Cardiac septum (tissue), 1 donor: ENCODE measurements at places on chromosomes 3 and 15. TPM values are rescaled to one million over a fixed set of nuclear protein-coding genes. Genes with fewer than 3 reads are reported as not detected.
A peak's percentile ranks its signal among the peaks of the same experiment; 100 is the strongest.

Gene LXN
- 3.8 TPM for total RNA-seq

DNA sequence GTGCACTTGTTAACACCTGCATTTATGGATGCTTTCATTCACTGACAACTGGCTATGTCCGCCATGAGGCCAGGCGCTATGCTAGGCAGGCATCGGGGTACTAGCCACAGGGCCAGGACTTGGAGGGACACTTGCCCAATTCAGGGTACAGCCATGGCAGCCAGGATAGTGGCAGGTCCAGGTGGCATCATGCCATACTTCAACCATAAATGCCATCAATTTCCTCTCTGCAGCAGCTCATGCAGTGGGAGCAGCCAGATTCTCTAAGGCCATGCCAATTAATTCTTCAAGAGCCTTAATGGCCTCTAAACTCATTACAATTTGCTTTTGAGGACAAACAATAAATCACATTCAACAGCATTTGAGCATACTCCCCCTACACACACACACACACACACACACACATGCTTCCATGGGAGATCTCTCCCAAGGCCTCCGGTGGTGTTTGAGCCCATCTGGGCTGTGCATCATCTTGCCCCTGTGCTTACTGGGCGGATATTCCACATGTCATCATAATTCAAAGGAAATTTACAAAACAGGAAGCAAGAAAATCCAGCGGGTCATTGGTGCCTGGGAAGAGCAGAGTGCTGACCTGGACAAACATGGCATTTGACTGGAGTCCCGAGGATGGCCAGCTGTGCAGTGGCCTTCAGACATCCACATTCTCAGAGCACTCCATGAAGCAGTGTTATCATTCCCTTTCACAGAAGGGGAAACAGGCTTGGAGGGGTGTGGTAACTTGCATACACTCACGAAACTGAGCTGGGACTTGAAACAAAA is 109.1 kb downstream of the IQSEC1 start:
- DNase-seq, result no peak

Gene CMTM7
- 4.0 TPM for total RNA-seq

DNA sequence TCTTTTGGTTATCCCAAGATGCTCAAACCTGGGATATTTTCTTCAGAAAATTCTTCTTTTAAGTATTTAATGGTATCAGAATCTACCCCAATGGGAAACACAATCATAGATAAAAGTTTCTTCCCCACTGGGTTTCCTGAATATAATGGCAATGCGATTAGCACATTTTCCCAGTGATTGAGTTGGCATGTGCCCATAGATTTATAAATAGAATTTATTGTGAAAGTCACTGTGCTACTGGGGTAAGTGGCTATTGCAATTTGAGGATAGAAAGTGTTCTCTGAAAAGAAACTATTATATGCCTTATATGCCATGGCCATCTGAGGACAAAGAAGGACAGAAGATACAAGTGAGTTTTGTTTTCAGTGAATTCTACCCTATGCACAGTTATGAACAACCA is 99.0 kb upstream of the RBMS3 start:
- no peak for DNase-seq

Gene CCDC9B
- 178 TPM for total RNA-seq

- DNase-seq, result no peak
These were observed 35.1 kb downstream of the SLC25A26 start for GRCh38 chr3:66255865-66256264.

Gene SUSD5
- 0.78 TPM for total RNA-seq

Gene LRTM1
- total RNA-seq, result not detected

GRCh38 chr3:191331388-191331787 is 1.1 kb upstream of the UTS2B start:
- DNase-seq, result no peak

DNA sequence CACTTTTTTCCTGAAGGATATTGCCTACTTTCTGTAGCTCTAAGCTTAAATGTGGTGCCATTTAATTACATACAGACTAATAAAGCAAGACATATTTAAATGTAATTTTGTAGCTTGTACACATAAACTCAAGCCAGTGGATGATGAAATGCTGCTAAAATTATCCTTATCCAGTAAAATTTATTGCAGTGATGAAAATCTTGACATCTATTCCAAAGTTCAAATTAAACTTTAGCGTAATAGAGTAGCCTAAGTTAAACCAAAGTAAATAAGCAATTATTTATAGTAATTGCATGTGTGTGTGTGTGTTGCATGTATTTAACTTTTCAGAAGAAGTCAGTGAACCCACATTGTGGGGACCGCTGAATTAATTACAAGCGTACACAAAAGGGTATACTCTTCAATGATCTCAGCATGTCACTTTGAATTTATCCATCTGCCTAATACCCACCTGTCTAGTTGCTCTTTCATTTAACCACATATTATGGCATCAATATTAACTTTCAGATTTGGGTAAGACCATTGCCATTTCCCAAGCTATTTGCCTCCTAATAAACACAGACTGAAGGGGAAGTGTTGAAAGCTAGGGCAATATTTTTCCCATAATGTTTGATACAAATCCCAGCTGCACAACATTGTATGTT is 85.0 kb downstream of the MECOM start:
- no peak for DNase-seq

Gene RFX7
- total RNA-seq, result 10.1 TPM

DNA sequence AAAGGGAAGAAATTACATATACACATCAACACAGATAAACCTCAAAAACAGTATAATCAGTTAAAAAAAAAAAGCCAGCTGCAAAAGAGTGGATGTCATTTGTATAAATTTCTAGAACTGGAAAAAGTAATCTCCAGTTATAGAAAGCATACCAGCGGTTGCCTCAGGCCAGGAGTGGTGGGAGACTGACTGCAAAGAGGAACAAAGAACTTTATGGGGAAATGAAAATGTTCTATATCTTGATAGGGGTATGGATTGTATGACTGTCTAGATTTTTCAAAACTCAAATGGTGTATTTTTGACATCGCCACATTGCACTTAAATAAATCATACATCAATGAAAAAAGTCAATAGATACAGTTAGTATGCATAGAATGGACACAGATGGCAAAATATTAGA is 241.6 kb downstream of the SCAPER start:
- DNase-seq, result no peak

- DNase-seq, result no peak
These were observed 15.9 kb downstream of the LMCD1 start for GRCh38 chr3:8517487-8517886.

DNA sequence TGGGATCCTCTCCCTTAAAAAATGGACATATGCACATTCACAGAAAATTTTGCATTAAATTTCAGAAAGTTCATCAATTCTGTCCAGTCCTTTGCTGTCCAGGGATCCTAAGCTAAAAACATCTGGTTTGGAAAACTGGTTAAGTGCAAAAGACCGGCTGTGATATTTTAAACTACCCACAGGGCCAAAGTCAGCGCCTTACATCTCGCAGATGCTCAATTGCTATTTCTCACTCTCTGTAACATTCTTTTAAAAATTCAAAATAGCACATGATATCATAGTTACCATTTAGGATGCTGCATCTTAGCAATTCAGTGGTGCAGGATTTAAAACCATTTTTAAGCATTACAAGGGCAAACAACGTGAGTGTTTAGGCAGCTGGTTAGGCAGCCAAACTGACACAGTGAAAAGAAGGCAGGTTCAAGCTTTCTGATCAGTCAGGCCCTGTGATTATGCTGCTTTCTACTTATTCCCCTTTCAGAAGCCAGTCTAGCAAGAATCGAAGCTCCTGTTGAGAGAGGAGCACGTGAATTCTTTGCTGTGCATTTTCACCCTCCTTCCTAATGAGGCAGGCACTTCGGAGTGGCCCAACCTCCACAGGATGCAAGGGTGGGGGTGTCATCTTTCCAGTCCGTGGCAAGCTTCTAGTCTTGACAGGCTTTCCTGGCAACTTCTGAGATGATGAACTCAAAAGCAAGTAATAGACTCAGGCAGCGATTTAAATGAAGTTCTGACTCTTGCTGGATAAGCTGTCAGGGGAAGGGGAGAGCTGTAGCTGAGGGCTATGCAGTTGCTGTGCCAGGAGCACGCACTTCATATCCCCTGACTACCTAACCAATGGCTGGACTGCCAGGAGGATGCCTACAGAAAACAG is 8.8 kb downstream of the PRICKLE2 start:
- DNase-seq, result no peak

GRCh38 chr3:185764163-185764979 is 60.5 kb downstream of the IGF2BP2 start:
- DNase-seq, result no peak

GRCh38 chr15:64816452-64816851 is 9.0 kb downstream of the PIF1 start:
- no peak for DNase-seq

- DNase-seq, result no peak
These were observed 52.0 kb downstream of the FBXO22 start for GRCh38 chr15:75955720-75956119.

Gene SPINK8
- total RNA-seq, result not detected

Gene MESP2
- total RNA-seq, result 0.19 TPM

Gene AMOTL2
- 64.6 TPM for total RNA-seq

GRCh38 chr3:194138732-194139070 is 2.8 kb downstream of the HES1 start:
- no peak for DNase-seq

Gene LYZL4
- not detected for total RNA-seq

- no peak for DNase-seq
These were observed 184.6 kb upstream of the GPR149 start for GRCh38 chr3:154614601-154615000.

- DNase-seq, result peak; percentile 87
These were observed 9.0 kb downstream of the UBXN7 start for GRCh38 chr3:196423044-196423781.

DNA sequence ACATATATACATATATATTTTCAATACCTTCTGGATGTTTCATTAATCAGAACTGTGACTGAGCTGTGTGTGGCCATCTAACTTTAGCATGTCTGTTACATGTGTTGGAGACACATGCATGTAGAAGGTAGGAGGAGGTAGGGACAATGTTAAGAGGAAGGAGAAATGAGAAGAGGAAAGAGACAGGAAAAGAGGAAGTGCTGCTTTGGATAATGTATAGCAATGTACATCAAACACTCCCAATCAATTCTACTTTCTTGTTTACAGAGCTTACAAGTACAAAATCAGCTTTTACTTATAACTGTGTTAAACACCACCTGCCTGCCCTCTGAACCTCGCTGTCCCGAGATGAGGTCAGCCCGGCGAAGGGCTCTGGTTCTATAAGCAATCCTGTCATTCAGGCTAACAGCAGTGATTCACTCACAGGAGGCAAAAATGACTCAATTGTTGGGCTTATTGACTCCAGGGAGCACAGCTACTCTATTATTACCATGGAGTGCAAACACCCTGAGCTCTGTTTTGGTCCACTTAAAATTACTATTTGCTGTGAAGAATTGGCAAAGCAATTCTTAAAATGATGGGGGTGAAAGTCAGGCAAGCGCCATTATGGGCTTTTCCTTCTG is 188.9 kb downstream of the MEIS2 start:
- no peak for DNase-seq

Gene AP3B2
- 0.22 TPM for total RNA-seq

GRCh38 chr3:25964141-25964540 is 174.3 kb downstream of the OXSM start:
- no peak for DNase-seq

DNA sequence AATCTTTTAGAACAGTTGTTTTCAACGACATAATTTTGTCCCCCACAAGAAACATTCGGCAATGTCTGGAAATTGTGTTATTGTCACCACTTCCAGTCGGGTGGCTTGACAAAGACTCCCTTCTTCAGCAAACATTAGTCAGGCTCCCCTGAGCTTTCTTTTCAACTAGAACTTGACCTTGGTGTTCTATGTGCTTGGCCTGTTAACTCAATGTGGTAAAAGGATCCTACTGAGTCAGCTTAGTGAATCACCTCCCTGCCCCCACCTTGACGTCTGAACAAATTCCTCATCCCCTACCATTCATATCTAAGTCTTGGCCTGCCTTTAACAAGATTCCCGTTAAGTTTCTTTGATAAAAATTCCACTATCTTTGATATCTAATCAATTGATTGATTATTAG is 465.0 kb upstream of the ROBO1 start:
- no peak for DNase-seq
